Left cardiac atrium (tissue), 4 donors: ENCODE measurements at places on chromosomes 3 and 15. TPM values are rescaled to one million over a fixed set of nuclear protein-coding genes. Genes with fewer than 3 reads are reported as not detected.

DNA sequence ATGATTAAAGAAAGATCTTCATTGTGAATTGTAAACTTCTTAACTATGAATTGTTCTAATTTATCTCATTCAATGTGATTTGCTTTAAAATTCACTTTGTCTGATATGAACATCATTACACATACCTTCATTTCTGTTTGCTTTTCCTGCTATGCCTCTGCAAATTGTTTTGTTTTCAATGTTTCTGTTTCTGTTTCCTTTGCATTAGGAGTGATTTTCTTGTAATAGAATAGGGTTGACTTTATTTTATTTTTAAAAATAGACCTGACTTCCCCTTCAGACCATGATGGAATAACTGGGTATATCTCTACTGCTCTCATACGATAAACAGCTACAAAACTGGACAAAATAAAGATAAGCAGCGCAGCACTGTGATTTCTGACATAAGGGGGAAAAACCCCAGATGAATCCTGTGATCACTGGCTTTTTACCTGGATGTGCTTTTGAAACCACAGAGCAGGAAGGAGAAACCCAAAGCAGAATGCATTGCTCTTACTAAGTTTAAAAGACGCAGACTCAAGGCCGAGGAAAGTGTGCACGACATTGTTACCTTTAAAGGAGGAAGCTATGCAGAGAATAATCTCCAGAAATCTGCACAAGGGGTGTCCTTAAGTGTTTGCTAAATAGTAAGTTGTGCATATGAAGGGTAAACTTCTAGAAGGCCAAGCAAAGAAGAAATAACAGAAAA lies 420.2 kb downstream of the TBC1D5 start:
- no peak for DNase-seq

DNA sequence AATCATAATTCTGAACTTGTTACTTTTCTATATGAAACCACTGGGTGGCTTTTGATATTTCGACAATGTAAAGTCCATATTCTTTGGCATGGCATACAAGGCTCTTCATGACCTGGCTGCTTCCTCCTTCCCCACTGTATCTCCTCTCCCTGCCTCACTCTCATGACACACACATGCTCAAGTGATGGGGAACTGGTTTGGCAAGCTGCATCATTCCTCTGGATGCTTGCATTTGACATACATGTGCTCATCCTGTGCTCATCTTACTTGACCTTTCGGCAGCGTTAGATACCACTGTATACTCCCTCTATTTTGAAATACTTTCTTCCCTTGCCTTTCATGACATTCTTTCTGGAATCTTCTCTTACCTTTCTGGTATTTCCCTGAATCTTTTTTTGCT lies 51.8 kb upstream of the ZDHHC23 start:
- DNase-seq: no peak

DNA sequence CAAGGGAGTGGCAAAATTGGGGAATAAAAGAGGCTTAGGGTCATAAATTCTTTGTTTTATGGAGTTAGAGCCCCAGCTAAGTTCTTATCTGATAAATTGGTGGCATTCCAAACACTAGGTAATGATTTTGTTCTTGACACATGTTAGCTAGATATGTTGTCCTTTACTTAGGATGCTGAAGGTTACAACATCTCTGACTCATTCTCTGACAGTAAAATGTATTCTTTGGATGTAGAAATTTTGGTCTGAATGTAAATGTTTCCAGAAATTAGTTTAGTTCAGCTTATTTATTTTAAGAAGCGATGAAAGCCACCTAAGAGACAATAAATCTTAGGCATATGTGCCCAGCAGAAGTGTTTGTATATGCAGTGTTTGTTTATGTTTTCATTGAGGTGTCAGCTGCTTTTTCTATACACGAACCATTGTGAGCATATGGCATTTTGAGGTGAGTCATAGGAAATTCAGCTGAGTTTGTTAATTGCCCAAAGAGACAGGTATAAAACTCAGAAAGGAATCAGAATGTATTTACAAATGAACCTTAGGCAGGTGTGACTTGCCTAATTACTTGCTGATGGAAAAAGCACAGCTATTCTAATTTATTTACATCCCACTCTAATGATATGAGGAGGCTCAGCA lies 247.7 kb downstream of the AGBL1 start:
- no peak for DNase-seq

- DNase-seq: no peak
These were observed 100.0 kb downstream of the HHLA2 start for GRCh38 chr3:108396336-108396735.

DNA sequence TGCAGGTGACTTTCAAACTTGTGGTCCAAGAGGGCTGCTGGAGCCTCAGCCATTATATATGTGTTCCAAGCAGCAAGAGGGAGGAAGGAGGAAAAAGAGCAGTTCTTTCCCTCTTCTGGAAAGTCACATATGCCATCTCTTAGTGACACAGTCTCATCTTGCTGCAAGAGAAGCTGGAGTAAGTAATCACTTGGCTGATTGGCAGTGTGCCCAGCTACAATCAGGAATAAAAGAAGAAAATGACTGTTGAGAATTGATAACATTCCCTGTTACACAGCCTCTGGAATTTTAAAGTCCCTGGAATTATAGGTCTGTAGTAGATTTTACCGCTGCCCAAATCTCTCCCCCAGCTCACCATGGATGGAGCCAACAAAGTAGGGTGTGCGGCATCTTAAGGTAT lies 31.4 kb upstream of the LYZL4 start:
- DNase-seq: no peak

- DNase-seq: no peak
These were observed 28.8 kb upstream of the TF start for GRCh38 chr3:133717424-133717823.

The NOX5 gene
- total RNA-seq: 0.18 TPM

The KLF15 gene
- 23.8 TPM for total RNA-seq
